ENCODE measurements at places on chromosomes 12 and 14. TPM values are rescaled to one million over a fixed set of nuclear protein-coding genes. Genes with fewer than 3 reads are reported as not detected.

The TWF1 gene
- 24.3 TPM for total RNA-seq

The SERPINA1 gene
- total RNA-seq: 1.3 TPM

The GYS2 gene
- total RNA-seq: not detected

The EML5 gene
- total RNA-seq: 3.3 TPM

The NR4A1 gene
- 88.0 TPM for total RNA-seq

The NEMF gene
- total RNA-seq: 53.7 TPM

DNA sequence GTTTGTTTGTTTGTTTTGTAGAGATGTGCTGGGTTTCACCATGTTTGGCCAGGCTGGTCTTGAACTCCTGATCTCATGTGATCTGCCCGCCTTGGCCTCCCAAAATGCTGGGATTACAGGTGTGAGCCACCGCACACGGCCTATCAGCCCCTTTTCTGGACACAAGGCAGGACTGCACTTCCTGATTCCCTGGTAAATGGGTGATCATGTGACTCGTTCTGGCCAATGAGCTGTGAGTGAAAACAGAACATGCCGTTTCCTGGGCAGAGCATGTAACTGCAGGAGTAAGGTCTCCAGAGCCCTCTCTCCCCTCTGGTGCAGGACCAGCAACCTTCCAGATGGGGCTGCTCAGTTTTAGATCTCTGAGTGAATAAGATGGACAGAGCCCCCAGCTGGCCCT is 92.7 kb downstream of the ITPK1 start:
- no peak for DNase-seq

DNA sequence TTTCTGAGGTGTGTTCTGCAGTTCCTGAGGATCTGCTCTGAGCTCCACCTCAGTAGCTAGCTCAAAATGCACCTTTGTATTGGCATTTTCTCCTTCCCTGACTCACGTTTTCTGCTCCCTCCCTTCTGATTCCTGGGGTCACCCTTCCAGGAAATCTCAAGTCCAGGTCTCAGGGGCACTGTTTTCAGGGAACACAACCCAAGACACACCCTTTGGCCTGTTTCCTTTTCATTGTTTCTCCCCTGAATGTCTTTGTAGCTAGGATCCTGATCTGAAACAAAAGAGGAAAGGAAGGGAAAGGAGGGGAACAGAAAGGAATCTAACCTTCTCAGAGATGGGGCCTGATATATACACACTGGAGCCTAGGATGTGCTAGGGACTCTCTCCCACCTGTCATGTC is 7.3 kb upstream of the RIPK3 start:
- DNase-seq: no peak

GRCh38 chr14:97315790-97316189 is 518.6 kb downstream of the VRK1 start:
- DNase-seq: no peak

DNA sequence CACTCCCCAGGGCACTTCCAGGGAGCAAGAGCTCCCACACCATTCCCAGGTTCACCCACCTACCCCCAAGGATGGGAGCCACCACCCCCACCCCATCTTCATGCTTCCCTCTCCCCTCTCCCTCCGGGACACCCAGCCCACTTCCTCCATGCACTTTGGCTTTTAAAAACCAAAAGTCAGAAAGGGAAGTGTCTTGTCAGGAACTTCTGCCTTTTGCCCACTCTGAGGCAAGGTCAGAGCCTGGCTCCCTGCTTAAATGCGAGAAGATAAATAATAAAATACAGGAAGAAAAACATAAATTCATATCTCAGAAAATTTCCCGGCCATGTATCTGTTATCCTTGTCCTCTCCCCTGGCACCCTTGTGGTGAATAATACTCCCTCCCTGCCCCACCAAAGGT is 81.6 kb downstream of the PTGER2 start:
- DNase-seq: no peak

DNA sequence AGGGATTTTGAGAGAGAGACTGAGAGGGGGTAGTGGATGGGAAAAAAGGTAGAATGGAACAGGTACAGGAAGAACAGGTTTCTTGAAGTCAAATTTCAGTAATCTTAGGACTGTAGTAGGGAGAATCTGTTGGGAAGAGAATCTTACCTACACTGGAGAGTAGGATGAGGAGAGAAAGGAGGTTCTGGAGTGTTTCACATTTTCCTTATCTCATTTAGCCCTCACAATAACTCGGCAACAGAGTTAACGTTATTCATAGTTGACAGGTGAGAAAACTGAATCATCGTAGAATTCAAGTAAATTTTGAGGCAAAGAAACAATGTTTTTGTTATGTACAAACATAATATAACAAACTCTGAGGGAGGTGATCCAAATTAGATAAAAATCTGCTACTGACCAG is 17.2 kb upstream of the STRN3 start:
- DNase-seq: no peak

DNA sequence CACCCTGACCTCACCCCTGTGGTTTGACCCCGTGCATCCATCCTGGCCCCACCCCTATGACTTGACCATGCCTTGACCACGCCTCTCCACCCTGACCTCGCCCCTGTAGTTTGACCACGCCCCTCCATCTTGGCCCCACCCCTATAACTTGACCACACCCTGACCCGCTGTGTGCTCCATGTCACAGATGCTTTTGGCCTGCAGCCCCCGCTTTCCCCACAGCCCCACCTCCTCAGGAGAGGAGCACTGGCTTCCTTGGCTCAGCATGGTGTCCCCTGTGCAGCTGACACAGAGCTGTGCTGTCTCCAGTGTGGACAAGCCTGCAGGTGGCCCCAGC is 269.9 kb upstream of the SFSWAP start:
- DNase-seq: no peak

Measured in activated naive CD8-positive, alpha-beta T cell treated with anti-CD3 and anti-CD28 coated beads for 36 hours (primary cell).